Posterior cingulate gyrus (tissue), 11 donors: ENCODE measurements at places on chromosomes 1 and 21.

GRCh38 chr1:41122851-41123518 lies 101.5 kb upstream of the SLFNL1 start:
- no peak for DNase-seq

DNA sequence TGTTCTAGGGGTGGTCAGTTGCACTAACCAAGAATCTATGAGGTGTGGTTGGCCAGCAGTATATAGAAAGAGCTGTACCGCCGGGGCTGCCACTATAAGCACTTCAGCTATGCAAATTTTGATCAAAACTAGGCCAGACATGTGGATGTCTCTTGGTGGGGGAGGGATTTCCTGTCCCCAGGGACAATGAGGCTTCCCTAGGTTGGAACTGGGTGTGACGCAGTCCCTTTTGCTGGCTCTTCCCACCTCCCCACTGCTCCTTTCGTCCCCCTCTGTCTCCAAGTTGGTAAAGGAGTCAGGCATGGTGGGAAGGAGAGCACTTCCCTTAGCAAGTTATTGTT lies 13.6 kb downstream of the SDCCAG8 start:
- no peak for DNase-seq

DNA sequence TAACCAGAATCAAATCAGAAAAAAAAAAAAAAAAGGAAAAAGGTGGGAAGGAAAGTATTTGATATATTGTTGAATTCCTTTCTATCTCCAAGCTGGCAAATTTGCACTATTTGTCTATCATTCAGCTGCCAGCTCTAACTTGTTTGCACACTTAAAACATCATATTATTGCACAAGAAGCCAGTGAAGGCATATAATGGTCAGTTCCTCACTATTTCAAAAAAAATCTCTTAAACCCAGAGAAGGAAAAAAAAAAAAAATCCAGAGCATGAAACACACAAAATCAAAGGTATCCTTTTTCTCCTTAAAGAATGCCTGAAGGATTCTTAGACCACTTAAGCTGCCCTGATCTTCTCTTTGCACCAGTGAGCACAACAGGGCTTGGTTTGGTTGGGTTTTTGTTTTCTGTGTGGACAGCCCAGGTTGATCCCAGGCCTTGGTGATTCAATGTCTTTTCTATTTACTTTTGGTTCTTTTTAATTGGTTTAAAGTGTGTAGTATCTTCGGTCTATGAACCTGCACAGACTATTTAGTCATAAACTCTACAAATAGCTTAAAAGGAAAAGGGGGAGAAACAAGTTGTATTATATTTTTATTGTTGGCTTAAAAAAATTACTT lies 40.2 kb downstream of the DUSP10 start:
- DNase-seq: no peak

- DNase-seq: peak; percentile 35
Measured at GRCh38 chr21:27564684-27565301, 597.9 kb upstream of the ADAMTS5 start.

DNA sequence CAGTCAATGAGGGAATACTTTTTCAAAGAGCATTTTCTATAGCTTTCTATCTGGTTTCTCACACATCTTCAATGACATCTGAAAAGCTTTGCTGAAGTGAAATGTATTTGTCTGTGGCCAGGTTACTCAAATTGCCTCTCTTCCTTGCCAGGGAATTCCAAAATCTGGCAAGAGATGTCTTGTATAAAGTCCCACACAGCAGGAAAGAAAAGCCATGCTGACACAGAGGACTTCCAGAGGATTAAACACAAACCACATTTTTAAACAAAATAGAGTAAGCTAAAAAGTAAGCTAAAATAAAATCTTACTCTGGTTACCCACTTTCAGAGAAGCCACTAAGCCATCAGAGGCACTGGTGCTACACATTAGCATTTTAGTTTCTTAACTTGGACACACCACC lies 93.1 kb upstream of the BCAR3 start:
- no peak for DNase-seq

DNA sequence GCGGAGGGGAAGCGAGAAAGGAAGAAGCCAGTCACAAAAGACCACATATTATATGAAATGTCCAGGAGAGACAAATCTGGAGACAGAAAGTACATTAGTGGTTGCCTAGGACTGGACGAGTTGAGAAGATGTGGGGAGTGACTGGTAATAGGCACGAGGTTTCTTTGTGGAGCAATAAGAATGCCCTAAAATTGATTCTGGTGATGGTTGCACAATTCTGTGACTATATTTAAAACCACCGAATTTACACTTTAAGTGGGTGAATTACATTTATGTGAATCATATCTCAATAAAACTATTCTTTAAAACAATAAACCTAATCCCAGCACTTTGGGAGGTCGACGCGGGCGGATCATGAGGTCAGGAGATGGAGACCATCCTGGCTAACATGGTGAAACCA lies 63.1 kb downstream of the ZNF281 start:
- DNase-seq: no peak

GRCh38 chr21:28883931-28884330 lies 108.7 kb downstream of the LTN1 start:
- DNase-seq: no peak

GRCh38 chr1:96872757-96873156 lies 151.2 kb downstream of the PTBP2 start:
- DNase-seq: no peak

DNA sequence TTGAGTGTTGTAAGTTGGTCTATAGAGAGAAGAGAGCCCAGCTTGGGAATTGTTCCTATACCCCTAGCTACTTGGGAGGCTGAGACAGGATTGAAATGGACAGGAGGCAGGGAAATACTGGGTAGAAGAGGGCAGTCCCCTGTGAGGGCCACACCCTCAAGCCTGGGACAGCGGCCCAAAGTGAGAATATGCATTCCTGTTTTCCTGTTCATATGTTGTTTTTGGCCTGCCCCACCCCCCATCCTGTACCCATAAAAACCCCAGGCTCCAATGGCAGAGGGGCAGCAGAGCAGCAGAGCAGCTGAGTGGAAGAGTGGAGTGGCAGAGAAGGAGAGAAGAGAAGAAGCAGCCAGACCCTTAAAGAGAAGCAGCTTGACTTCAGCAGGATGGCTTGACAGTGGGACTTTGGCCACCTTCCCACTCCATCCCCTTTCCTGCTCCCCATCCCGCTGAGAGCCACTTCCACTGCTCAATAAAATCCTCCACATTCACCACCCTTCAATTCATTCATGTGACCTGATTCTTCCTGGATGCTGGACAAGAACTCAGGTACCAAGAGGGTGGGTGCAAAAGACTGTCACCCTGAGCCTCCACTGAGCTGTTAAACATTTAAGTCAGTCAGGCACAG lies 70.6 kb upstream of the PUM1 start:
- DNase-seq: no peak

- DNase-seq: no peak
Measured at GRCh38 chr1:219668446-219668845, 55.5 kb upstream of the ZC3H11B start.

DNA sequence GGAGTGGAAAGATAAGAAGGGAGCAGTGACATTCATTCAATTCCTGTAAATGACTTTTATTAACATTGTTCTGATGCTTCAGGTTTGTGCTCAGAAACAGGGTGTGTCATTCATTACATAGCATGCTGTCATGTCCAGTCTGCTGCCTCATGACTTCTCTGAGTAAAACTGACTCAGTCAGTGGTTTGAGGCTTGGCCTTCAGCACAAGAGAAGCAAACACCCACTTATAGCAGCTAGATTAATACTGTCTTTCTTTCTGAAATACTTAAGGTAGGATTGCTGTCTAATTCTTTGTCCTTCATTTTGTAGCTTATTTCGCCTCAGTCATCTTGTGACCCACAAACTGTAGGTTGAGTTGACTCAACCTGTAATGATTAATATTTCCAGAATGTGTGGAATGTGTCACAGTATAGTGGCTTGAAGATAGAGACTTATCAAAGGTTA lies 32.9 kb downstream of the RASAL2 start:
- DNase-seq: no peak

DNA sequence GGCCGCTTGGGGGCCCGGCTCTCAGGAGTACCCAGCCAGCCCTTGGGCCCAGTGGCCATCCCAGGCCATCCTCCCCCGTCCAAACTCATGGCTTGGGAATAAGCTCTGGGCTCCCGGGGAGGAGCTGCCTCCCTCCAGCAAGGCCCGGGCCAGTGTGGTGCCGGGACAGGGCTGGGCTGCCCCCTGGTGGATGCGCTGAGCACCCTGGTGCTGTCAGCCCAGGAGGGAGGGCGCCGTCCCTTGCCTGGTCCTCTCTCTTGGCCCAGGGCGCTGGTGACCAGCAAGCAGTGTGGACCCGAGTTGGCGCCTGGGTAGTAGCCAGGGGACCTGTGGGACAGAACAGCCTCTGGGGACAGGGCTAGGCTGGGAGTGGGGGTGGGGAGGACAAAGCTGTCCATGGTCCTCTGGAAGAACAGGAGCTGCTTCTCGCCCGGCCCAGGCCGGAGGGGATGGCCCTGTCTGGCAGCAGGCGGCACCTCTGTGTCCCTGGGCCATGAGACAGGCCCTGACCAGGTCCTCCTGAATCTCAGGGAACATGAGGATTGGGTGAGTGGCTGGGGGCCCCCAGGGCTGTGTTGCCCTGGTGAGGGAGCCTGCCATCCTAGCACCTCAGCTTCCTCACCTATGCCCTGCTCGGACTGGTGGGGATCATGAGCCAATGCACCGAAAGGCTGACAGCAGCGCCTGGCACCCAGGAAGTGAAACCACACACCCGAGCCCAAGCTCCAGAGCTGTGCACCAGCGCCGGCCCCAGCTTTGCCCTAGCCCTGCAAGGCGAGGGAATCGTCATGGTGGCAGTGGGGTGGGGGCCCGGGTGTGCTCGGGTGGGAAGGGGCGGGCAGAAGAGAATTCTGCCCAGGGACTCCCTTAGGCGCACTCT lies 9.4 kb downstream of the MORN1 start:
- DNase-seq: peak; percentile 75

GRCh38 chr21:28235169-28235895 lies 757.3 kb downstream of the LTN1 start:
- DNase-seq: no peak

- DNase-seq: no peak
Measured at GRCh38 chr1:160206036-160206389, 829 bp downstream of the PEA15 start.

DNA sequence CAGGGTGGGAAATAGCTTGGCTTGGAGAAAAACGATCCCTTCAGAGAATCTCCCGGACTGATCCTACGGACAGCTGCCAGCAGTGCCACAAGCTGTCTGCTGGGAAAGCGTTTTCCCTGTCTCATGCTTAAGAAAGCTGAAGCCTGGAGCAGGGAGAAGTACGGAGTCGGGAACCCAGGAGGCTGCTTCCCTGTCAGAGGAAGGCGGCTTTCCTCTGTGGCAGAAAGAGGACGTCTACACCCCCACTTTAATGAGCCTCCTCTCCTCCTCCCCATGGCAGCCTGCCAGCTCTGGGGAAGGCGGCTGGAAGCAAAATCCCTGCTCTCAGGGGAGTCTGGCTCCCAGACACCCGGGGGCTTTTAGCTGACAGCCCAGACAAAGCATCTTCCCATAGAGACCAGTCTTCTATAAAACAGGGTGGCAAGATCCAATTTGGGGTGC lies 7.3 kb downstream of the KIF21B start:
- DNase-seq: peak; percentile 66

DNA sequence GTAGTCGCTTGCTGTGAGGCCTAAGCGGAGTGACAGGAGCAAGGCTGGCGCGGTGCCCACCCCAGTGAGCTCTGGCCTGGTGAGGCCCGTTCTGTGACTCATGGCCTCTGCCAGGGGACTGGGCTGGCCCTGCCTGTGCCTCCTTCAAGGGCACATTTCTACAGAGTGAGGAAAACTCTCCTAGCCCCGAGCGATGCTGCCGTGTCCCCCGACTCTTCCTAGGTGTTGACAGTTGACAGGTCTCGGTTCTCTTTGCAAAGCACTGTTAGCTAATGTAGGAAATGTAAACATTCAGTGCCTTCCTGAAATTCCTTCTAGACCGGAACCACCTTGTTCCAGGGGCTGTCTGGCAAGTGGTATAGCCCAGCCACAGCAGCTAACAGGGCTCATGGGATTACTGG lies 43.9 kb downstream of the ABCG1 start:
- DNase-seq: peak; percentile 66

- no peak for DNase-seq
Measured at GRCh38 chr1:24216276-24217074, 29.4 kb upstream of the IFNLR1 start.

- DNase-seq: no peak
Measured at GRCh38 chr1:221316491-221317056, 425.3 kb downstream of the DUSP10 start.

DNA sequence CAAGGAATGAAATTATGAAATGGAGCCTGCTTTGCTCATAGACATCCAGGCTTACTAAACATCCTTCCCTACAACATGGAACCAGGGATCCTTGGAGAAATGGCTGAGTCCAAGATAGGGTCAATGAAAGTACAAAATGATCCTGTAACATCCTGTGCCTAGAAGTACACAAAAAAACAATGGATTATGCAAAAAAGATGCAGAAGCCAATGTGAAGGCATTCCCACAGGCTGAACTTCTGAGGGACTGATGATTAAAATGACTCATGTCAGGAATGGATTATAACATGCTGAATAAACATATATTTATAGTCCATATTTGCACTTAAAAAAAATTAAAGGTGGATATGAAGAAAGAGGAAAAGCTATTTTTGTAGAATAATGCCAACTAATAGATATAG lies 10.4 kb upstream of the HOOK1 start:
- no peak for DNase-seq

- DNase-seq: peak; percentile 80
Measured at GRCh38 chr1:238252033-238252802, 361.5 kb upstream of the ZP4 start.

- no peak for DNase-seq
Measured at GRCh38 chr1:206932177-206932576, 10.4 kb upstream of the FCMR start.

DNA sequence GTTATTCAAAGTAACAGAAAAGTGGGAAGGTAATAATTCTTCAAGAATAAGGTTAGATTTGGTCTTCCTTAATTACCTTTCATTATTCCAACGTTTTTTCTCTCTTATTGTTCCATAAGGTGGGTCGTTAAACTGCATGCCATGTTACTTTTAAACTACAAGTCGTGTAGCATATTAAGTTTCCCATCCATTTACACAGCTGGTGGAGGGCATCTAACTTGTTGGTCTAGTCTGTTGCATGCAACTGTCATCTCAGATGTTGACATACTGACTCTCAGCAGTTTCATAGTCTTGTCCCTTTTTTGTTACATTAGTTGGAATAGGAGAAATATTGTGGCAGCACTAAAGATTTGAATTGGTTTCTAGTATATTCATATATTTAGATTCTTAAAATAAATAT lies 54.6 kb upstream of the BMP8A start:
- DNase-seq: no peak

GRCh38 chr1:33377013-33377412 lies 53.9 kb downstream of the PHC2 start:
- no peak for DNase-seq

DNA sequence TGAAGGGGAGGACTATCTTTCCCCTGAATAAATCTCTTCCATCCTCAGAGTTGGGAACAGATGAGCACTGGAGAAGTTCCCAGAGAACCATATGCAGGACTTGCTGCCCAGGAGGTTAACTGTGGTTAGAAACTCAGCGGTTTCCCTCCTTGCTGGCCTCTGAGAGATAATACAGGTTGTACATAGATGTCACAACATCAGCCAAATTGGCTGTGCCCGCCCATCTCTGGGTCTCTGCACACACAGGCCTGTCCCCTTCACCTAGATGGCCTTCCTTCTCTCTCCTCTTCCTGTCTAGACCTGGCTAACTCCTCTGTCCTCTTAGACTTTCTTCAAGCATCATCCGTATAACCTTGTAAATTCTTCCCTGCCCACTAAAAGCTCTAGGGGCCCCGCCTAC lies 5.7 kb downstream of the RGS5 start:
- no peak for DNase-seq
